ENCODE measurements at places on chromosomes 13 and 19.

DNA sequence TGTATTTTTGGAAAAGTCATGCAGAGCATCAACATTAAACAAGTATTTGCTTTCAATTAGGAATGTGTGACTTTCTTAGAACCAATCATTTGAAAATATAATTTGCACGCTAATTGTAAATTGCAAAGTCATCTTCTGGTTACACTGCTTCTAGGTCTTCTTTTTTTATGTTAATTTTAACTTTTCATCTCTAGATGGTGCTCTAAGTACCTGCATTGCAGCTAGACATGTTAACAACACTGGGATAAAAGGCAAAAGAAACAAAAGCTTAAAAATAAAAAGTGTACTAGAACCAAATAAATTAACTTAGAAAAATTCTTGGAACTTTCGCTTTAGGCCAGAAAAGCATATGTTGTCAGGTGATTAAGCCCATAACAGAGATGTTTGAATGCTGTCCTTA, 2758.2 kb downstream of the PCDH9 start:
- no peaks in the 10 kb centered on the region for H3K27me3 ChIP-seq
- no peak for DNase-seq
- H3K4me1 ChIP-seq, result no peaks in the 10 kb centered on the region

GRCh38 chr19:39671739-39672363, 16.1 kb downstream of the LGALS16 start:
- peaks cover 3% of the 10 kb centered on the region for H3K27me3 ChIP-seq
- no peaks in the 10 kb centered on the region for H3K4me1 ChIP-seq
- H3K27ac ChIP-seq, result no peak overlapping the region
- no peaks in the 10 kb centered on the region for H3K36me3 ChIP-seq
- DNase-seq, result peak; percentile 23

DNA sequence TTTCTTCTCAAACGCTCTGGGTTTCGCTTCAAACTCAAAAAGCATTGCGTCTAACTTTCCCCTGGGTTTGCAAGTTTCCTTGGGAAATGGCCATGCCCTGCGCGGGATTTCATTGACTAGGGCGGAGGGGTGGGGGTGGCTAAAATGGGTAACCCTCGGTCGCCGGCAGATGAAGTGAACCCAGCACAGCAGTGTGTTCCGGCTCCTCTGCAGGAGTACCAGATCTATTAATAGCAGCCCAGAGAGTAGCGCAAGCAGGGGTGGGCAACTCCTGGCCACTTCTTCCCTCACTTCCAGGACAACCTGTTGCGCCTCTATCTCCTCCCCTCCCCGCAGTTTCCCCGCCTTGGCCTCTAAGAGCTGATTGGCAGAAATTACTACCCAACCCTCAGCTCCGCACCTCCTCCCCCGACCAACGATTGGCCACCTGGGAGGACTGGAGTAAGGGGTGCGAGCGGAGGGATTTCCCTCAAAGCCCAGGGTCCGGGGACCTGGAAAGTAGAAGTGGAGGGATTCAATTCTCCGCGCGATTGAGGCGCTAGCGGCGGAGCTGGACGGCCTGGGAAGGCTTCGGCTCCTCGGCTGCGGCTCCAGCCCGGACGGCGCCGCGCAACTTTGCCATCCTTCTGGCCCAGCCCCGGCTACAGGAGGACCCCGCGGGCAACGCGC, at the start of gene FREM2:
TSS of gene FREM2 (plus strand) at position 501 of the 669 bp plus-strand sequence. CDS start 268 bp downstream, outside the sequence.
- no peak for DNase-seq
- H3K4me1 ChIP-seq, result no peaks in the 10 kb centered on the region
- H3K27ac ChIP-seq, result no peak within 1 kb of the TSS
- no peaks in the 10 kb centered on the region for H3K36me3 ChIP-seq
- no peak within 1 kb of the TSS for H3K4me3 ChIP-seq

DNA sequence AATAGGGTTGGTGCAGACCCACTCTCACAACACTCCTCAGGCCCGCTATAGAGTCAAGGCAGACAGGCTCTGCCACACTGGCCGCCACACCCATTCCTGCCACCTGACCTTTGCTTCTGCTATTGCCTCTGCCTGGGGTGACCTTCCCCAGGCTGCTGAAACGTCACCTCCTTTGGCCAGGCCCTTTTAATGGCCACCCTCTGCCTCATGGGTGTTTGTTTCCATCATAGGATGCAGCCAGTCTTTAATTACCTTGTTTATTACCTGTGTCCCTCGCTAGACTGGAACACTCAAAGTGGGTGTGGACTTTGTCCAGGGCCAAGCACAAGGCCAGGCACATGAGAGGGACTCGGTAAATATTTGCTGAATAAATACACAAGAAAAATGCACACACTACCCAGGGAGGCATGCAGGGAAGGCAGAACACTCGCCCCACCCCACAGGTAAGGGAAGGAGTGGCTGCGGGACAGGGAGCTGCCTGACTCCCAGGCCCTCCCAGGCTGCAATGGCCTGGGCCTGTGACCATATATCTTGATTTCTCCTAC, 3.2 kb downstream of the LSM4 start:
- no peak for DNase-seq
- H3K27ac ChIP-seq, result peak overlapping the region; percentile 44
- H3K36me3 ChIP-seq, result peaks cover 45% of the 10 kb centered on the region
- peaks cover 51% of the 10 kb centered on the region for H3K4me1 ChIP-seq
- H3K4me3 ChIP-seq, result no peak overlapping the region
- H3K27me3 ChIP-seq, result no peaks in the 10 kb centered on the region

DNA sequence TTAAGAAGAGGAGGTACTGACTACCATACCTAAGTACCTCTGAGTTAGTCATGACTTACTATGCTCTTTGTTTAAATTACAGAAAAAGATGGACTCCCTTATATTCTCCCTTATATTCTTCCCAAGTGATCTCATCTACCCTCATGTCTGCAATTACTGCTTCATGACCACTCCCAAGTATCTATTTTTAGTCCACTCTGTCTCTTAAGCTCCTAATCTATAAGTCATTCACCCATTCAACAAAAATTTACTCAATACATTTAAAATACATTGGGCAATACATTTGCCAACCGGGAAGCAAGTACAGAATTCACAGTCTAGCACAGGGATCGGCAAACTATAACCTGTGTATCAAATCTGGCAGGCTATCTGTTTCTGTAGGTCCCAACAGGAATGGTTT, 42.6 kb downstream of the KPNA3 start:
- DNase-seq, result no peak
- no peak overlapping the region for H3K4me3 ChIP-seq
- H3K36me3 ChIP-seq, result peaks cover 18% of the 10 kb centered on the region
- H3K4me1 ChIP-seq, result no peaks in the 10 kb centered on the region
- no peak overlapping the region for H3K27ac ChIP-seq
- no peaks in the 10 kb centered on the region for H3K27me3 ChIP-seq

DNA sequence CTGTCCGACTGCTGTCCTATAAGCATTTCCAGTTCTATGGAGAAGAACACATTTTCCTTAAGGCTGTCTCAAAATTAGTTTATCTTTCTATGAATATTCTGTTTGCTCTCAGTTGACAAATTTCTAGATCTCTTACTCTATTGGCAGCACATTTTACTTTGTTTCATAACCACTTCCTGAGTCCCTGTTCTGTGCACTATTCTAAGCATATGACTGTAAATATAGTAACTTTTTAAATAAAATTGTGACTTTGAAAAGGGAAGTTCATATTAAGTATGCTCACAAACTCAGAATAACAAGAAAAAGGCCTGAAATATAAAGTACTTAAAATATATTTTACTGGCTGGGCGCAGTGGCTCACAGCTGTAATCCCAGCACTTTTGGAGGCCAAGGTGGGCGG, 56.5 kb upstream of the HTR2A start:
- H3K4me3 ChIP-seq, result no peak overlapping the region
- no peaks in the 10 kb centered on the region for H3K36me3 ChIP-seq
- H3K27ac ChIP-seq, result no peak overlapping the region
- peaks cover 4% of the 10 kb centered on the region for H3K27me3 ChIP-seq

- no peak for DNase-seq
- peaks cover 12% of the 10 kb centered on the region for H3K36me3 ChIP-seq
Measured at GRCh38 chr13:112868308-112868707, 100.7 kb upstream of the MCF2L start.

DNA sequence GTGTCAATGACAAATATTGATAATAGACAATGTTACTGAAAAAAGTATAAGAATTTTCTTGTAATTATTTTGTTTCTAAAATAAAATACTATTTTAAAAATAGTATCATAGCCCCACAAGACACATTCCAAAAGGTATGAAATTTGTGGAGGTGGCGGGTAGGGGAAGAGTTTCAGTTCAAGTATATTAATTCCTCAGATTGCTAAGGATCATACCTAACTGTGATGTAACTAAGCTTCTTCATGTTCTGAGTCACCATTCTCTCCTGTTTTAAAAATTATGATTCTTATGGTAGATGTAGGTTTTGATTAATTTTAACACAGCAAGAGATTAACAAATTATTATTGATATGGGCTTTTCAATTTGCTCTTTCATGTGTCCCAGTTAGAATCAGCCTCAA, 61.3 kb downstream of the MYO16 start:
- no peaks in the 10 kb centered on the region for H3K4me1 ChIP-seq
- H3K27ac ChIP-seq, result no peak overlapping the region
- no peak for DNase-seq
- no peak overlapping the region for H3K4me3 ChIP-seq
- no peaks in the 10 kb centered on the region for H3K27me3 ChIP-seq

- H3K27me3 ChIP-seq, result no peaks in the 10 kb centered on the region
- H3K4me3 ChIP-seq, result no peak overlapping the region
- no peaks in the 10 kb centered on the region for H3K4me1 ChIP-seq
- DNase-seq, result no peak
- H3K27ac ChIP-seq, result no peak overlapping the region
- no peaks in the 10 kb centered on the region for H3K36me3 ChIP-seq
Measured at GRCh38 chr13:28744091-28744536, 25.3 kb upstream of the SLC46A3 start.

- H3K4me3 ChIP-seq, result no peak overlapping the region
- H3K36me3 ChIP-seq, result no peaks in the 10 kb centered on the region
- no peaks in the 10 kb centered on the region for H3K27me3 ChIP-seq
- DNase-seq, result no peak
- peaks cover 36% of the 10 kb centered on the region for H3K4me1 ChIP-seq
Measured at GRCh38 chr19:34994286-34994642, 5.9 kb upstream of the GRAMD1A start.

DNA sequence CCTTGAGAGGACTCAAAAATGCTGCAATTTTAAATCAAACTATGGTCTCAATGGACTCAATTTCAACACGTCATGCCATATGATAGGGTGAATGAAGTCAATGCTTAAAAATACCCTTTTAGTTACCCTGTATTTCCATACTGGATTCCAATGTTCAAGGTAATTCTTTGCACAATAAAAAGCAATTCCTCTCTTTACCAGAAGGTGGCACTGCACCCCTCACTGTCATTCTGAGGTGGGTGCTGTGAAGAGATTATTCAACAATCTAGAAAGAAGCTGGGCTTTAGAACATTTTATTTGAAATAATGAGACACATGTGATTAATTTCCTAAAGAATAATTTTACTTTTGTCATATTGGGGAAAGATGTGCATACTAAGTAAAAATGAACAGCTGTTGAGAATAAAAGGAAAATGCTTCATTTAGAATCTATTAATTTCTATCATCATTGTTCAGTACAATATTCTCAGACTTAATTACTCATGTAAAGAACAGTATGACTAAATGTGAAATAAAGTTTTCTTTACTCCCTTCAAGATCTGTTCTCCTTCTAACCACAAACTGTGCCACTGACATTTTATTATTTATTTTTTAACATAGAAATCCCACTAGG, 789.1 kb downstream of the GPC5 start:
- peak; percentile 22 for DNase-seq
- no peaks in the 10 kb centered on the region for H3K4me1 ChIP-seq
- no peak overlapping the region for H3K4me3 ChIP-seq
- H3K27me3 ChIP-seq, result no peaks in the 10 kb centered on the region
- no peak overlapping the region for H3K27ac ChIP-seq

DNA sequence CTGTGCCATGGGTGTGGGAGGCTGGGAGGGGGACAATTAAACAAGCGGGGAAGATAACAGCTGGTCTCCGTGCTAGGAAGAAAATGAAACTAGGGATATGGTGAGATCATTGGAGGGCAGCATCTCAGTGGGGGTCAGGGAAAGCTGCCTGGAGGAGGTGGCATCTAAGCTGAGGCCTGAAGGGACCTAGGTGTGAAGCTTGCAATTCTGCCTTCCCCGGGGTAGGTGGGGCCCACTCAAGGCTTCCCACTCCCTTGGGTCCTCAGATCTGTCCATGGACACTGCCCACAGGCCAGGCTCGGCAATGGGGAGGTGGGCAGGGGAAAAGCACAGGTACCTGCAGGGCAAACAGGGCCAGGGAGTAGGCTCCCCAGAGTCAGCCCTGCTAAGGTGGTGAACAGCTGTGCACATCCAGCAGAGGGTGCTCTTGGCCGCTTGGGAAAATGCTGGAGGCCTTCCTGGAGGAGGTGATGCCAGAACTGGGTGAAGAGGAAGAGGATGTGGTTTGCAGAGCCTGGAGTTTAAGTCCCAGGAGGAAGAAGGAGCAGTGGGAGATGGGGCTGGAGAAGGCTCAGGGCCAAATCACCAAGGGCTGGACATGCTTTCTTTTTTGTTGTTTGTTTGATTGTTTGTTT, 25.7 kb upstream of the CCNE1 start:
- H3K4me3 ChIP-seq, result no peak overlapping the region
- H3K27ac ChIP-seq, result no peak overlapping the region
- H3K36me3 ChIP-seq, result no peaks in the 10 kb centered on the region

DNA sequence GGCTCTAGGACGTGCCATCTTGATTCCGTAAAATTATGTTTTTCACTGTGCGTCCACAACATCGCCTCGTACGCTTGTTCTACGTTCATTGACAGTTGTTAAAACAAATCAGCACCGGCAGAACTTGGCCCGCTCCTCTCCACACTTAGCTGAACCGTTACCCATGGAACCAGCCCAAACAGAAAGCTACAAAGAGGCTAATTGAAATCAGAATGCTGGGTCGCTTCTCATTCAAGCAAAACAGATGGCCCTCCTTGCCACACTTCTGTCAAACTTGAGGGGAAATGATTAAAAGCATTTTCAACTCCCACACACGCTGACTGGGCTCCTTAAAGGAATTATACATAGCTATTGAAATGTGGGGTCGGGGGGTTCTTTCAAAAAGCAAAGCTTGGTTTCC, 71.6 kb downstream of the TM9SF2 start:
- no peaks in the 10 kb centered on the region for H3K36me3 ChIP-seq
- H3K4me1 ChIP-seq, result no peaks in the 10 kb centered on the region
- H3K27me3 ChIP-seq, result no peaks in the 10 kb centered on the region
- no peak overlapping the region for H3K4me3 ChIP-seq
- DNase-seq, result no peak

DNA sequence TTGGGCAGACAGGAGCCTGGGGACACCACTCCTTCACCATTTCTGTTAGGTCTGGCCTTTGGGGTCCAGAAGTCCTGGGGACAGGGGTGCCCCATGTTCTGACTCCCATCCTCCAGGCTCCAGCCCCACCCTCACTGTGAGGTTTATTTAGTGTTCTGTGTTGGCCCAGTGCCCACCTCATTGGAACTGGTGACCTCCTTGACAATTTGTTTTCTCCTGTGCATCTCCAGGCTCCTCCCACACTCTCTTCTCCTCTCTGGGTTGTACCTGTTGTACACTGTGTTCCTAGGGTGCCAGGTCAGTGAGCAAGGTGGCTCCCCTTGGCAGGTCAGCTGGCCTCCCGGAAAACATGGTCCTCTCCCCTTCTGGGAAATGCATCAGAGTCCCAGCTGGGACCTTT, 110.8 kb downstream of the ZNF536 start:
- no peak for DNase-seq
- no peak overlapping the region for H3K4me3 ChIP-seq
- no peaks in the 10 kb centered on the region for H3K27me3 ChIP-seq

GRCh38 chr13:41780715-41781706, 179.9 kb downstream of the VWA8 start:
- peaks cover 17% of the 10 kb centered on the region for H3K36me3 ChIP-seq
- H3K4me1 ChIP-seq, result no peaks in the 10 kb centered on the region
- no peaks in the 10 kb centered on the region for H3K27me3 ChIP-seq
- no peak overlapping the region for H3K27ac ChIP-seq
- no peak overlapping the region for H3K4me3 ChIP-seq

Data from DND-41 (cell line).